Posterior cingulate gyrus (tissue), 11 donors: ENCODE measurements at places on chromosomes 4 and X.

DNA sequence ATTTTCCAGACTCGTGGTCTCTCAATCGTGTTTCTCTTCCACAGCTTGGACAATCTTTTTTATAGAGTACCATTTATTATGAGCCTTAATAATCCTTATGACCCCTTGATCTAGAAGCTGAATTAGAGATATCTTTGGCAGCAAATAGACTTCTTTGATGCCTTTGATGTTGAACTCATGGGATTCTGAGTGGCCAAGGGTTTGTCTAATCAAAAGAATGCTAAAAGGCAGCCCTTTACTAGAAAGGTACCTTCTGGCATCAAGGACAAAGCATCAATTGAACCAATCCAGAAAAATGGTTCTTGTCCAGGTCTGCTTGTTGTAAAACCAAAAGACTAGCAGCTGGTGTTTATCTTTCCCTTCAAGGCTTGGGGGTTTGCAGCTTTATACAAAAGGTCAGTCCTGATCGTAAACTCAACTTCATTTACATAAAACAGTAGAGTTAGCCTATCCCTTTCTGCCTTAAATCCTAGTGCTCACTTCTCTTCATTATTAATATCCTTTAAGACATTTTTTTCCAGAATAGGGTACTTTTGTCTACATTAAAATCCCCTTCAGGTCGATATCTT is 411.3 kb downstream of the FAT4 start:
- no peak for DNase-seq

GRCh38 chrX:38699121-38699520 is 102.1 kb upstream of the MID1IP1 start:
- DNase-seq = peak; percentile 75

- DNase-seq = peak; percentile 7
These were observed 119.3 kb upstream of the STS start for GRCh38 chrX:7028246-7028645.

- DNase-seq = no peak
These were observed 77.9 kb downstream of the STIM2 start for GRCh38 chr4:26938516-26938915.

- no peak for DNase-seq
These were observed 21.7 kb upstream of the FAM156A start for GRCh38 chrX:52979993-52980392.

- no peak for DNase-seq
These were observed 2.0 kb downstream of the RELL1 start for GRCh38 chr4:37684154-37684553.

- DNase-seq = peak; percentile 69
These were observed 924 bp downstream of the EPHA5 start for GRCh38 chr4:65669111-65670019.

DNA sequence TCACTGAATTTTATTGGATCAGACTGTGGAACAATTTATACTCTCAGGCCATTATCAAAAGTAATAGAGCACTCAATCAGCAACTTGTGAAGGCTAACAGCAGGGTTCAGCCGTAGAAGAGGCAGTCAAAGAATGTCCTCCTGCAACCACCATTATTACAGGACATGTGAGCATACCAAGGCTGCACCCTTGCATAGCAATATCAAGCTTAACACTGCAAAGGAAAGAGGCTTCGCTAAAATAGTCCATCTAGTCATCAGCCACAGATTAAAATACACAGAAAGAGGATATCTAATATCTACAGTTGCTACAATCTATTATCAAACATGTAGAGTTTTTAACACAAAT is 42.9 kb upstream of the TMPRSS11B start:
- DNase-seq = no peak

DNA sequence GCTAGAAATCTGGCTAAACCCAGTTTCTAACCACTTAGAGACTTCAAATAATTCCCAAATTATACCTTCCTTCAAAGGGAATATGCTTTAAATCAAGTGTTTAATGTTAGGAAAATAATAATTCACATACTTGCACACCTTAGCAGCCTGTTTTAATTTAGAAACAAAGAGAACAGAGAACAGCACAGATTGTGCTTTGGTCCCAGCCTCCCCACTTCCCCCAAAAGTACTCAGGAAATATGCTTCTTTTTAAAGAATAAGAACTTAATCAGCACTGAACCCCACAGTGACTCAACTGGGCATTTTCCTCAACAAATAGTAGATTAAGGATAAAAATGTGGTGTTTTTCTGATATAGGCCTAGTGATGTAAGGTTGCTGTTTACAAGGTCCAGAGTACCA is 295.8 kb downstream of the GBA3 start:
- DNase-seq = no peak

DNA sequence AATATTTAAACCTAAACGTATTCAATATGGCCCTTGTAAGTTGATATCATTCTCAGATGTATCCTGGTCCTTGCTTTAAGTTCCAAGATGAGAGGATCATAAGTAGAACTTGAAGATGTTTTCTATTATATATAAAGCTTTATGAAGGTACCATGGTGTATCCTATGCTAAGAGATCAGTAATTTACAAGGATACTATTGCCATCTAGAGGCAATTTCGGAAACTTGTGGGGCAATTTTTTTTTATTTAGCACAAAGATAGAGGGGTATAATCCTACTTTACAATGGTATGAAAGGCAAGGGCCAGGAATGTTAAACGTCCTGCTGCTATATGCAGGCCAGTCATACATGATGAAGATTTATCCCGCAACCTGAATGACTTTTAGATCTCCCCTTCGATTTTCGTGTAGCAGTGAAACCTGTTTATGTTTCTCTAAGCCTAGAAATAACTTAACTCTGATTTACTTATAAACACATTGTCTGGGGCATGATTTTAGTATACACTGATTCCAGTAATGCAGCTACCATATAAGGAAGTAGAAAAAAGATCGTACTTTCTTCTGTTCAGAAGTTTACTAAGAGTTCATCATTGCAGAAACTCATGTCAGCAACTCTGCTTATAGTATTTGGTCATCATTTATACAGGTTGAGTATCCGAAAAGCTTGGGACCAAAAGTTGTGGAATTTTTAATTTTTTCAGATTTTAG is 2.6 kb downstream of the SLC25A31 start:
- no peak for DNase-seq

GRCh38 chr4:23083391-23083790 is 390.7 kb downstream of the GBA3 start:
- DNase-seq = no peak

GRCh38 chr4:120524237-120524636 is 398.3 kb downstream of the PRDM5 start:
- no peak for DNase-seq
